ENCODE measurements at places on chromosomes 6 and 20. TPM values are rescaled to one million over a fixed set of nuclear protein-coding genes. Genes with fewer than 3 reads are reported as not detected.

GRCh38 chr6:87623248-87623647 lies 33.3 kb downstream of the ORC3 start:
- DNase-seq, result no peak

GRCh38 chr6:153898360-153899059 lies 140.5 kb upstream of the OPRM1 start:
- no peak for DNase-seq

DNA sequence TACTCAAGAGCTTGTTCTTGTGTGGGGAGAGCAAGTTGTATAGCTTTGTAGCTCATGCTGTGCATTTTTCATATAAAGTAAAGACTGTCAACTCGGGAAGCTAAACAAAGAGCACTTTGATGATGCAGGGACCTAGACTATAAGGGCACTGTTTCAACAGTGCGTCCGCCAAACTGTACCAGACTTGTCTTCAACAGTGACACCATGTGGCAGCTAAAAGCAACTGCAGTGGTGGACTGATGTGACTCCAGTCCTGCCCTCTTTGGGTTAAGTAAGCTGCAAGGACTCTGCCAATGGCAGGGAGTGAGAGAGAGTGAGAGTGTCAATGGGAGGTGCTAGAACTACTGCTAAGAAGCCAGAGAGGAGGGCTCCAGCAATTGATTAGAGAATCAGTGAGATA lies 48.1 kb upstream of the MC3R start:
- DNase-seq, result no peak

GRCh38 chr20:4953881-4954280 lies 47.4 kb downstream of the SLC23A2 start:
- DNase-seq, result no peak

DNA sequence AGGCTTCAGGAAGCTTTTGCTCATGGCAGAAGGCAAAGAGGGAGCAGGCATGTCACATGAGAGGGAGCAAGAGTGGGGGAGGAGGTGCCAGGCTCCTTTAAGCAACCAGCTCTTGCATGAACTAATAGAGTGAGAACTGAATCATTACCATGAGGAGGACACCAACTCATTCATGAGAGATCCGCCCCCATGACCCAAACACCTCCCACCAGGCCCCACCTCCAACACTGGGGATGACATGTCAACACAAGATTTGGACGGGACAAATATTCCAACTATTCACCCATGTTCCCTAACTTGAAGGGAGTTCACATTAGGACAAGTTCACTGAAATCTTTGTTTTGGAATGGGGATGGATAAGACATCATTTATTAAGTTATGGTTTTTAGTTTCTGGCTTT lies 155.2 kb upstream of the ESR1 start:
- DNase-seq, result no peak

- DNase-seq, result no peak
Observed at GRCh38 chr6:38169977-38170526, 350.5 kb downstream of the ZFAND3 start.

GRCh38 chr20:39876976-39877635 lies 811.9 kb downstream of the MAFB start:
- no peak for DNase-seq

DNA sequence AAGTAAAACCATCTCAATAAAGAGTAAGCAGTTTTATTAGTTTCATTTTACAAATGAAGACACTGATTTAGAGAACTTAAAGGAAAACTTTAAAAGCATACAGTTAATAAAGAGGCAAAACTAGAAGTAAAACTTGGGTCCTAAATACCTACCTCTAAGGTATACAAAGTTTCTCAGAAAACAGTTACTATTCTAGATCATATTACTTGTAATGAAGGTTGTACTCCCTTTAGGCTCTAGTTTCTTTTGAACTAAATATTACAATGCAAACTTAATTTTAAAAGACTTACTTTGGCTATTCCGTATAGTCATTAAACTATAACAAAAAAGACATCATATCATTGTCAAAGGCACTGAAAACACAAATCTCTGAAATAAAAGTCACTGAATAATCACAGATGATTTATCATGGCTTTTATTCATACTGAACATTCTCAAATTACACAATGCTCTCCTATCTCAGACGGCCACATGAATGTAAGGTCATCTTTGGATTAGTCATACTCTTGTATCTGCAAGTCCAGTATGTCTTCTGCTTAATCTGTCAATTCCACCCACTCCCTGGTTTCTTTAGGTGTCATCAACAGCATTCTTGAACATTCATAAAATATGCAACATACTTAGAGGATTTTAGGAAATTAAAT lies 361.6 kb upstream of the RUNX2 start:
- DNase-seq, result no peak

DNA sequence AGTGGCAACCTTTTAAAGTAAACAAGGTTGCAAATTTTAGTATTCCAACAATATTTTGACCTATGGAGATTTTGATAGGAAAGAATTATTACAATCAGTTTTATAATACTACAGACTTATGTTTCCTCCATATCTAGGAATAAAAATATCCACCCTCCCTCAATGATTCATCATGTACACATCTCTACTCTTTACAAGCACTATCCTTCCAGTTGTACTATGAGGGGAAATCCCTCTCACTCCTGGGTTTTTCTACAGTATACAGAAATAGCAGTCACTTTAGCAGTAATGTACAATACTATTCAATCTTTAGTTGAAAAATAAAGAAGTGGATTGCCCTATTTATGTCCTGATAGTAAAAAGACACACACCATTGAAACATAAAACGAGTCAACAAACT lies 46.3 kb upstream of the SCML4 start:
- no peak for DNase-seq

DNA sequence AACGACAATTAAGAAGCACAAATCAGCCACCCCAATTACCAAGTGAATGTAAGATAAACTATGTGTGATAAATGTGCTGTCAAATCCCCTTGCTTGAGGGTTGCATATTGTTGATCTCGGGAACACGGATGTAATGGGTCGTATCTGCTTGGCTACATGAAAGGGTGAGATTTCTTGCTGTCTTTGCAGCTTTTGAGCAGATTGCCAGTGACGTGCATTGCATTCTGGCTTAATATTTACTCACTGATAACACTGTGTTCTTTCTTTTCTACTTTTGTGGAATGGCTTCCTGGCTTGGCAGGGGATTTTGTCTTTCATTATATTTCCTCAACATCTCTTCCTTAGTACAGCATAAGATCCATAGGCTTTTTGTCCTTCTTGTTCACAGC lies 10.5 kb upstream of the FAM210B start:
- DNase-seq, result no peak

- no peak for DNase-seq
Observed at GRCh38 chr6:33417128-33417902, 592 bp downstream of the CUTA start.

Gene PSORS1C1
- 5.8 TPM for polyA plus RNA-seq

Gene CST2
- polyA plus RNA-seq, result not detected

Gene EFCAB8
- 0.03 TPM for polyA plus RNA-seq

All from heart left ventricle (tissue), 16 donors.